SW480 (cell line): ENCODE measurements at places on chromosomes 2 and 18.
A peak's percentile ranks its signal among the peaks of the same experiment; 100 is the strongest.

- no peak for DNase-seq
These were observed 456.6 kb upstream of the UBE2E3 start for GRCh38 chr2:180523621-180524340.

DNA sequence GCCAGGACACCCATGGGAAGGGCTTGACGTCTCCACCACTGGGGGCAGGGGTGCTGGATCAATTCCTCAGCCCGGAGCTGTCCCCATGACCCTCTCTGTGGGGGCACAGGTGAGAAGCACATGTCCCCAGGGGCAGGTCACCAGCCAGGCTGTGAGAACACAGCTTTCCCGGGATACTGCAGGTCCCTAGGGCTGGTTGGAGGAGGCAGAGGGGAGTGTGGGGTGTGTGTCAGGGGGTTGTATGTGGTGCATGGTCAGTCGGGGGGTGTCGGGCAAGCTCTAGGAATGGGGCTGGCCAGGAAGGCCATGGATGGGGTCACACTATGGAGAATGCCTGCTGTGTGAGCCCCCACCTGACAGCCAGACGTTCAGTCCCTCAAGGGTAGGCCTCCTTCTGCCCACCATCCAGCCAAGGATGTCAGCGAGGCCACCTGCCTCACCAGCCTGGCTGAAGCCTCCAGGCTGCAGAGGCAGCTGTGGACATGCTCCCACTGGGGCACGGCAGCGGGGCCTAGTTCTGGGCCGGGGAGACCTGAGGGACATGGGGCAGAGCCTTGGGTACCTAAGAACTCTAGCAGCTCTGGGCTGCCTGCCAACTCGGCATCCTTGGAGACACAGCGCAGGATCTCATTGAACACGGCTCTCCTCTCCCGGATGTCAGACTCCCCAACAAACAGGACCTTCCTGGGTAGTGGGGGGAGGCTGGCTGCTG lies 10.3 kb downstream of the HS1BP3 start:
- DNase-seq, result no peak

GRCh38 chr2:45688479-45689298 lies 37.2 kb downstream of the PRKCE start:
- DNase-seq, result no peak

GRCh38 chr2:209642146-209642820 lies 129.3 kb upstream of the UNC80 start:
- peak; percentile 5 for DNase-seq

- DNase-seq, result peak; percentile 52
These were observed 940 bp downstream of the XRCC5 start for GRCh38 chr2:216109962-216110614.

DNA sequence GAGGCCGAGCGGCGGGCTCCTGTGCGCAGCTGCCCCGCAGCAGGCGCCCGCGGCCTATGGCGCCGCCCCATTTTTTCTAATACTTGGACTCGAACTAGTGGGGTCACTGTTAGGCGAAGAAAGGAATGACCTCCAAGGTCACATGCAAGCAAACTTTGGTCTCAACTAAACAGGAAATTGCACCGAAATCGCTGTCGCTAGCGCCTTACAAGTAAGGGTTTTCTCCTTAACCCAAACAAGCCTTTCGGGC lies 339 bp downstream of the ACAA2 start:
- peak; percentile 28 for DNase-seq

DNA sequence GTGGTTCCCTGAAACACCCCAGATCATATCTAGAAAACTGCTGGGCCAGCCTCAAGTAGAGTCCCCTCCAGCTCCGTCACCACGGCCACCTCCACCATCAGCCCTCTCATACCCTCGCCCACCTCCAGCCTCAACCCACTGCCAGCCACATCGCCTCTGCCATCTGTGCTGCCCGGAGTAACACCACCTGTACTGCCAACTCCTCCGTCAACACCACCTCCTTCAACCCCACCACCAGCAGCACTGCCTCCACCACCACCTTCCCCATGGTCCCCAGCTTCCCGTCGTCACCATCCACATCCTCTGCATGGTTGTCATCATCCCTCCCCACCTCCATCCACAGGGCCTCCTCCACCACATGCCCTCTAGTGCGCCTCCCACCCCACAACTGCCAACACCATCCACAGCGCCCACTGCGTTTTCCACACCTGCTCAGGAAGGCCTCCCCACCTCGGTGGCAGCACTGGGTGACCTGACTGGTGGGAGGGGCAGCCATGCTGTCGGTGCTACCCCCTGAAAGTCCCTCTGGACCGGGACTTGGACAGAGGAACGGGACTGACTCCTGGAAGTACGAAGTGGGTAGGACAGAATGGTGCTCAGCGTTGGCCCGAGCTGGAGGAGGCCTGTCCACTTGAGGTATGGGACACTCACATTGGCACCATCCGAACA lies 1.6 kb downstream of the SNED1 start:
- DNase-seq, result no peak

DNA sequence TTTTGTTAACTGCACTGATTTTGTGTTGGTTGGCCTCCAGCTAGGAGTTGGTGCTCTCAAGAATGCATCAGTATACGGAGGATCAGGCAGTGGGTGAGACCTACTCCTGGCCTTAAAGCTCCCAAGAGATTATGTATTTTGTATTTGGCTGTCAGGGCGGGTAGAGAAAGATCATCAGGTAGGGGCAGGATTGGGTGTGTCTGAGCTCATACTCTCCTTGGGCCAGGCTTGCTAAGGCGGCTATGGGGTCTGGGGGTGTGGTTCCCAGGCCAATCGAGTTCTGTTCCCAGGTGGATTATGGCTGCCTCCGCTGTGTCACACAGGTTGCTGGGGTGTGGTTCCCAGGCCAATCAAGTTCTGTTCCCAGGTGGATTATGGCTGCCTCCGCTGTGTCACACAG lies 28.9 kb upstream of the IL1RN start:
- no peak for DNase-seq

GRCh38 chr2:36433311-36434217 lies 78.0 kb downstream of the CRIM1 start:
- no peak for DNase-seq

GRCh38 chr18:63753676-63754075 lies 21.5 kb upstream of the SERPINB7 start:
- no peak for DNase-seq

GRCh38 chr2:12295856-12296519 lies 420.7 kb upstream of the TRIB2 start:
- no peak for DNase-seq

DNA sequence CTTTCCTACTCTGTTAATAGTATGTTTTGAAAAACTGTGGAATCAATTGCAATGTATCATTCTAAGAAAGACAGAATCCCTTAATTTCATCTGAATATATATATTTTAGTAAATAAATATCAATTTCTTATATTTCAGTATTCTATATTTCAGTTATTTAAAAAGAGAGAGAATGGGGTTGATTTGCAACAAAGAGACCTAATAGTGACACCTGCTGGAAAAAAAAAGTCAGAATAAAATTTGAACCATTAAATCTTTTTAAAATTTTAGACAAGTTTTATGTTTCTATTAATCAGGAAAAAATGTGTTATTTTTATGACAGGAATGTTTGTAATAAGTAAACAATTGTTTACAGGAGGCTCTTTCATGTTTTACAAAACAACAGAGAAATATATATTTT lies 20.7 kb upstream of the CCNT2 start:
- DNase-seq, result peak; percentile 23

- no peak for DNase-seq
These were observed 47.2 kb downstream of the ZAP70 start for GRCh38 chr2:97760480-97761049.

DNA sequence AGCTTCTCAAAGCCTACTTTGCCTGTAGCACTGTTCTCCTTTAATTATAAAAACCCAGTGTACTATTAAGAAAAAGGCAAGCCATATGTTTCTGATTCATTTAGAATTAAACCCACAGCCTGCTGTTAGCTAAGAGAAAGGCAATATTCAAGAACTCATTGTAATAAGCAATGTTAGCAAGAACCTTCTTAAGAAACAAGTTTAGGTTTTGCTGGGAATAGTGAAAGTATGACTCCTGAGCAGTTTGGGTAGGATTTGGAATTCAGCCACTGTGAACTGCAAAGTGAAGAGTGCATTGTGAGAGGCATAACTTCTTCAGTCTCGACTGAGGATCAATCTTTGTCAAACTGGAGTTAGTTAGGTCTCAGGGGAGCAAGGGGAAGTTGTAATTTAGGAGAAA lies 206.5 kb upstream of the NT5C1B start:
- no peak for DNase-seq

GRCh38 chr2:36951574-36951973 lies 14.8 kb downstream of the STRN start:
- DNase-seq, result no peak

DNA sequence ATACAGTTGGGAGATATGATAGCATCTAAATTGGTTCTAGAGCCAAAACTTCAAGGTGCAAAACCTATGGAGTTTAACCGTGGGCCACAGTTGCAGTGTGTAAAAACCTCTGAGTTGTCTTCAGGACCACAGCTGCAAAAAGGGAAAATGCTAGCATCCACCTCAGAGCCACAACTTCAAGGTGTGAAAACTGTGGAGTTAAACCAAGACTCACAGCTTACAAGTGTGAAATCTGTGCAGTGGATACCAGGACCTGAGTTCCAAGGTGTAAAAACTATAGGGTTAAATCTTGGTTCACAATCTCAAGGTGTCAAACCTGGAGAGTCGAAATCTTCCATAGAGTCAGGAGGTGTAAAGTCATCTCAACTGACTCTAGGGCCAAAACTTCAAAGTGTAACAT lies 10.4 kb upstream of the ZNF512 start:
- no peak for DNase-seq

GRCh38 chr2:102061962-102062795 lies 70.4 kb downstream of the IL1R2 start:
- DNase-seq, result no peak

DNA sequence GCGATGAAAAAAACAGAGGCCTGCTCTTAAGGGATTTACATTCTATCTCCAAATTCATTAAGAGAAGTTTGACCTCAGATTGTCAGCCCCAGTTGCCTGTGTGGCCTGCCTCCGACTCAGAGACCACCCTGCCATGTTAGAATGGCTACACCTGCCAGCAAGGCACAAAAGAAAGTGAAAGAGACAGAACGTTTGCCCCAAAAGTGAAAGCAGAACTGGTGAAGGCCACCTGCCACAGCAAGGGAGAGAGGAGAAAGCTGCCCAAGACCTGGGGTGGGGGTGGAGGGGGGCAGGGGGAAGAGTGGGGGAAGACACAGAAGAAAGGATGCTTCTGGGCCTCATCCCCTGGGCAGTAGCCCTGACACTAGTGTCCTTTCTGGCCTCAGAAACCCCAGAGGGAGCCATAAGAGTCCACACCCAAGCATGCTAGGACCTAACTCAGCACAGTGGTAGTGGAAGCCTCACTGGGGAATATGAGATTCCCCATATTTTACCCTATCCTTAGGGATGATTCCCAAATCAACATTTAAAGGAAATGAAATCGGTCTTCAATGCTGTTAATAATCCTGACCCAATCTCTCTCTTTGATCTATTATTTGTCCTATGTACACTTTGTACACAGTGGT lies 389.7 kb downstream of the TXNL1 start:
- DNase-seq, result no peak

- no peak for DNase-seq
These were observed 73.1 kb downstream of the RTP5 start for GRCh38 chr2:241942416-241943208.

GRCh38 chr2:39181297-39181696 lies 60.4 kb upstream of the SOS1 start:
- DNase-seq, result no peak

DNA sequence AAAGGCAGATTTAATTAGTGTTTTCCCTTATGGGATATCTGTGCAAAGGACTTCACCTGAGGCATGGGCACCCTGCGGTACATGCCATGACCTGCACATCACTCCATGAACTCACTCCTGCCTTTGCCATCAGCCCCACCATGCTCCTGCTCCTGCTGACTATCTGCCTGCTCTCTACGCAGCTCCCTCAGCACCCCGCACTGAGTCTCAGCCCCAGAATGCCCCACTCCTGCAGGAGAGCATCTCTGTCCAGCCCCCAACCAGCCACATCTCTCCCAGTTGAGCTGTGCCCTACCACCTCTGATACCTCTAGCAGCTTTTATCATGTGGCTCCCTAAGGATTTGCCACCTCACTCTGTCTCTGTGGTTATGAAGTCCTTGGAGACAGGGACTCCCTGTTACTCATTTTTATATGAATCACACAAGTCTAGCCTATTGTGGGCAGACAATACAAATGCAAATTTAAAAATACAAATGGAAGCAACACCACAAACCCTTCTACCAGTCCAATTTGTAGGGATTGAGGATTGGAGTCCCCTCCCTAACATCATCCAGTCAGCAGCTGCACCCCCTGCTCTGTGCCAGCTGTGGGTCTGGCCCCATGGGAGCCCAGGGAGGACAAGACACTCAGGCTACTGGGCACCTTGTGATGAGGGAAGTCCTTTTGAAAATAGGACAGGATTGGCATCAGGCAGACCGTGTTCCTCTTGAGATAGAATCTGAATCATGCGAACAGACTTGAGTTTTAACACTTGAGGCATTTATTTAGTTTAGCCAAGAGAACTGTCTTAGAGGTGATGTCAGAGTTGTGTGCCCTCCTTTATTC lies 689.6 kb upstream of the HS6ST1 start:
- no peak for DNase-seq

GRCh38 chr18:76524900-76525698 lies 30.1 kb upstream of the ZNF516 start:
- DNase-seq, result peak; percentile 17

- no peak for DNase-seq
These were observed 16.9 kb upstream of the KCNG3 start for GRCh38 chr2:42510608-42511243.

- DNase-seq, result peak; percentile 51
These were observed 176.7 kb downstream of the MTX2 start for GRCh38 chr2:176445956-176446355.

- DNase-seq, result no peak
These were observed 13.2 kb downstream of the ASB1 start for GRCh38 chr2:238439917-238440316.

DNA sequence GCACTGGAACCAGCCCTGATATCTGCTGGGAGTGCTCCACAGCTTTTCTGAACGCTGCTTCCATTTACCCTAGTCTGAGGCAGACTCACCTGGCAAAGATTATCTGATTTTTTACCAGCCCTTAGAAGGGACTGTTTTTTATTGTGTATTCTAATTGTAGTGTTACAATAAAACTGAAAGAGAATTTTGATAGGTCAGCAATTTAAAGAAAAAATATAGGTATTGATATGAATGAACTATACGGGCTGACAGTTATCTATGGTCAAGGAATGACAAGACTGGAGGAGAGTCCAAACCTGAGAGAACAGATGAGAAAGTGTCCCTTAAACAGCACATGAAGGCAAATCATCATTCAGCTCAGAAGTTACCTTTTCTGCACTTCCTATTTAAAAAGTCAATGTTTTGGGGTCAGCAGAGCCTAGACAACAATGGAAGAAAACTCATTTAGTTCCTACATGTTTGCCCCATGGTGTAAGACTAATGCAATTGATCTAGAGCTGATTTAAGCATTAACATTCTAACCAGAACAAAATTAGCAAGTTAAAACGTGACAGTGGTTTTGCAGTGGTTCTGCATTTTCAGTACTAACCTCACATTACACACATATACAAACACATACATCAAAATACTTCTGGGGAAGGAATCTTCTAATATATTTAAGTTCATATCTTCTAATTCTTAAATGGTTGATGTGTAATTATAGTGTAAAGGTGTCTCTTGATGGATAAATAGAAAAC lies 500.9 kb downstream of the TGIF1 start:
- no peak for DNase-seq

- no peak for DNase-seq
These were observed 115.9 kb downstream of the TTC32 start for GRCh38 chr2:19785867-19786266.

- peak; percentile 63 for DNase-seq
These were observed 38.1 kb downstream of the MBOAT2 start for GRCh38 chr2:8965216-8965969.
